Activated CD8-positive, alpha-beta memory T cell treated with anti-CD3 and anti-CD28 coated beads, Interleukin-2, amount 10 ng/mL, durations not matched to agents 7 days and 5 days (primary cell): ENCODE measurements at places on chromosomes 4 and X. TPM values are rescaled to one million over a fixed set of nuclear protein-coding genes. Genes with fewer than 3 reads are reported as not detected.

Gene FAM193A
- 37.9 TPM for total RNA-seq

GRCh38 chrX:152893980-152894610 lies 3.8 kb upstream of the ZNF185 start:
- DNase-seq, result no peak

GRCh38 chr4:27181693-27182092 lies 321.1 kb downstream of the STIM2 start:
- DNase-seq, result no peak

DNA sequence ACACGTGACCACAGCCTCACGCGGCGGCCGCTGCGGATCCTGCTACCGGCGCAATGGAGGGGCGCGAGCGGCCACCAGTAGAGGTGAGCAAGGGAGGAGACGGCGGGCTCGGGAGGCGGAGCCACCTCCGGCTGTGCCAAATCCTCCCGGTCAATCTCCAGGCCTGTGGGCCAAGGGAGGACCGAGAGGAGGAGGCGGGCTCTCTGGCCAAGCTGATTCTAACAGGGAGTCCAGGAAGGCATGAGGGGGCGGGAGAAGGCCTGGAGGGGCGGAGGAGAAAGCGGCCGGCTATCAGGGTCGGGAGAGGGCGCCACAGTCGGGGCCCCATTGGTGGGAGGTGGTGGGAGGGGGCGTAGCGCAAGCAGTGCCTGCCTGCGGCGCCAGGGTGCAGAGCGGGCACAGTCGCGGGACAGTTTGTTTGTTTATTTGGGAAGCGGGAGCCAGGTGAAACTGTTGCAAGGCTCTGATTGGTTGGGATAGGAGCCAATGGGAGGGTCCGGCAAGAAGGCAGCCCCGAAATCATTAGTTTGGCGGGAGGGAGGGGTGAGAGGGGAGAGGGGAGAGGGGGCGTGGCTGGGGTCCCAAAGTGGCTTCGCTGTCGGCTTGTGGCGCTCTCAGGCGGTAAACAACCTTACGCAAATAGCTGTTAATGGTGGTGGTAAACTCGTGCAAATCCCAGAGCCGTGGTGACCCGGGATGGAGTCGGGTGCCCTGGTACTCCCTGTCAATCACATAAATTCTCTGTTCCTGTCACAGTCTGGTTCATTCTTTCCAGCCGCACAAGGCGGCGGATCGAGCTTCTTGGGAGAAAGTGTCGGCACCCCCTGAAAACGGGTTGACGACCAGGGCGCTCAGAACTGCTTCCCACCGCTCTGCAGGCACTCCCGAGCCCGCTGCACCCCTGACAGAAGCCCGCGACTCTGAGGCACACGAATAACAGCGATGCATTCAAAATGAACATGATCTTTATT lies at the start of gene IRS4:
Gene IRS4 (minus strand): TSS at position 55 of the 971 bp plus-strand sequence.
- DNase-seq, result no peak

- no peak for DNase-seq
Measured at GRCh38 chr4:147899512-147899911, 167.6 kb downstream of the ARHGAP10 start.

DNA sequence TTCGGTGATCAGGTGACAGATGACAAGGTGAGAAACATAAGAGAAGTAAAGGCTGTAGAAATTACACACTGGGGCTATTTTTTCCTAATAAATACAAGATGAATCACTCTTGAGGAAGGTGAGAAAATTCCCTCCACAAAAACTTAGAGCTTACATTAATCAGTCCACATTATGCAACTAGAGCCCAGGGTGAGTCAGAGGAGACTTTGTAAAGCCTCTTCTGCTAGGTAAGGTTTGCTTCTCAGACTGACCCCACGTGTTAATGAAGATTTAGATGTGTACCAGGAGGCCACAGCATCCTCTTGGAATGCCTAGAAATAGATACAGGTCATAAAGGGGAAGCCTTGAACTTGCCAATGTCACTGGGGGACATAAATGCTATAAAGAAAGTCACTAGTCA lies 396.0 kb upstream of the SMIM31 start:
- DNase-seq, result no peak

DNA sequence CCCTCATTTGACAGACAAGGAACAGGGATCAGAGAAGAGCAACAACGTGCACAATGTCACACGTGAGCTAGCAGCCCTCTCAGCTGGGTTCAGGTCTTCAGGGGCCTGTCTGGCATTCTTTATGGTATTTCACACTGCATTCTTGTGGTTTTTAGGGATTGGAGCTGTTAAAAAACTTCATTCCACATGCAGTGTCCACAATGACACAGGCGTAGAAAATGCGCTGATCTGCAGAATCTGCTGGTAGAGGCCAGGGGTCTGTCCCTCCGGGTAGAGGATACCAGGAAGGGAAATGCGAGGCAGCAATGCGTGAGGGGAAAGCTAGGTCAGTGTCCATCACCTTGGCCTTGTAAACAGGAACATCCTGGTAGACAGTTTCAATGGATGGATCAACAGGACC lies 36.6 kb downstream of the MAP7D3 start:
- DNase-seq, result no peak

- DNase-seq, result no peak
Measured at GRCh38 chrX:28058901-28059300, 77.7 kb upstream of the DCAF8L1 start.

- DNase-seq, result no peak
Measured at GRCh38 chr4:118313098-118313497, 39.7 kb downstream of the PRSS12 start.

GRCh38 chr4:140689623-140690022 lies 66.6 kb downstream of the TBC1D9 start:
- DNase-seq, result no peak

DNA sequence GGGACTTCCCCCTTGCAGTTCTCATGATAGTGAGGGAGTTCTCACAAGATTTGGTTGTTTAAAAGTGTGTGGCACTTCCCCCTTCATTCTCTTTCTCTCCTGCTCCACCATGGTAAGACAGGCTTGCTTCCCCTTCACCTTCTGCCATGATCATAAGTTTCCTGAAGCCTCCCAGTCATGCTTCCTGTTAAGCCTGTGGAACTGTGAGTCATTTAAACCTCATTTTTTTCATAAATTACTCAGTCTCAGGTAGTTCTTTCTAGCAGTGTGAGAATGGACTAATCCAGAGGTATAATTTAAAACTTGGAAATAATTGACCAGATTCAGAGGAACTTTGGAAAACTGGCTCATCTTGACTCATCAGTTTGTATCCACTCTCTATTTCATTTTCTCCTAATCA lies 129.0 kb downstream of the TMEM47 start:
- no peak for DNase-seq

GRCh38 chr4:187183346-187183745 lies 459.7 kb upstream of the FAT1 start:
- DNase-seq, result no peak
